ENCODE measurements at places on chromosomes 5 and 9. TPM values are rescaled to one million over a fixed set of nuclear protein-coding genes. Genes with fewer than 3 reads are reported as not detected.

The C5 gene
- total RNA-seq = 7.3 TPM

The SKP1 gene
- 182 TPM for total RNA-seq

The TAF11L10 gene
- not detected for total RNA-seq

The C9orf50 gene
- total RNA-seq = 0.17 TPM

The CDX1 gene
- total RNA-seq = 0.33 TPM

The OMD gene
- total RNA-seq = 0.17 TPM

The C1QTNF3 gene
- 1.2 TPM for total RNA-seq

The FGD3 gene
- total RNA-seq = not detected

The NRARP gene
- not detected for total RNA-seq

The IL7R gene
- total RNA-seq = 67.9 TPM

The GABRA6 gene
- total RNA-seq = not detected

- DNase-seq = peak; percentile 85
Measured at GRCh38 chr5:80246995-80247729, 8.7 kb downstream of the SERINC5 start.

DNA sequence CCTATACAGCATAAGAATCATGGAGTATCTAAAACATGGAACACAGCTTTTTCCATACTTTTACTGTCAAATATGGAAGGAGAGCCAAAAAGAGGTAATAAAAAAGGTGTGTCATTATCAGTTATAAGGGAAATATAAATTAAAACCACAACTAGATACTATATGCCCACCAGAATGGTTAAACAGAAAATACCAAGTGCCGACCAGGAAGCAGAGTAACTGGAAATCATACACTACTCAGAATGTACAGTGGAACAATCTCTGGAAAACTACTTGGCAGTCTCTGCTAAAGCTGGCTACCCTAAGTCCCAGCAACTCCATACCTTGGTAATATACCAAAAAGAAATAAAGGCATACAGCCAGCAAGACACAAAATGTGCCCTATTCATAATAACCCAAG, 2.4 kb downstream of the PAIP1 start:
- DNase-seq = no peak

GRCh38 chr5:95817430-95817829, 5.1 kb downstream of the GLRX start:
- no peak for DNase-seq

DNA sequence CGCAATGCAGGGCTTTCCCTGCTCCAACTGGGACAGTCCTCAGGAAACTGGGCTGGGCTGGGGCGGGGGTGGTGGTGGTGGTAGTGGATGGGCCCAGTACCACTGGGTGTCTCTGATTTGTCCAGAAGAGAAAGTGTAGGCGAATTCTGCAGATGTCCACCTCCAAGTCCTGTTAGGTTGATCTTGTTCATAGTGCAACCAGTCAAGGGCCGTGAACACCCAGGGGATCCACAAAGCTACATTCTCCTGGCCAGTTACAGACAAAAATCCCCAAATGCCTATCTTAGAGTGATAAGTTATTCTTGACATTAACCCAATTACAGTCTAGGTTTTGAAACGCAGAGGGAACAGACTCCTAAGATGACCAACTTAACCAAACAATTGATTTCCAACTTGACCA, 97.5 kb upstream of the SHB start:
- DNase-seq = no peak

- no peak for DNase-seq
Measured at GRCh38 chr9:96663506-96664120, 8.5 kb upstream of the PRXL2C start.

DNA sequence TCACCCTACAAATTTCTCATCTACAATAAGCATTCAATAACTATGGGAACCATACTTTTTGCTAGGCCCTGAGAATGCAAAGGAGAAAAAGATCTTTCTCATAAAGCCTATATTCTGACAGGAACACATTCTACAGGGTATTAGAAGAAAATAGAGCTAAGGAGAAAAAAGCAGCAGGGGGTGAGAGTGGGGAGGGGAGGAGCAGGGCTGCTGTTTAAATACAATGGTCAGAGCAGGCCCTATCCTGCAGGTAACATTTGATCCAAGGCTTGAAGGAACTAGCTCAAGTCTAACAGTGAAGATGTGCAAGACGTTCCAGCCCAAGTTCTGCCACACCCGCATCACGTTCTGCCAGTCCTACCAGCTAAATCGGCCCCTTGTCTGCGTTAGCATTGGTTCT, 89.7 kb downstream of the ELAVL2 start:
- DNase-seq = no peak

DNA sequence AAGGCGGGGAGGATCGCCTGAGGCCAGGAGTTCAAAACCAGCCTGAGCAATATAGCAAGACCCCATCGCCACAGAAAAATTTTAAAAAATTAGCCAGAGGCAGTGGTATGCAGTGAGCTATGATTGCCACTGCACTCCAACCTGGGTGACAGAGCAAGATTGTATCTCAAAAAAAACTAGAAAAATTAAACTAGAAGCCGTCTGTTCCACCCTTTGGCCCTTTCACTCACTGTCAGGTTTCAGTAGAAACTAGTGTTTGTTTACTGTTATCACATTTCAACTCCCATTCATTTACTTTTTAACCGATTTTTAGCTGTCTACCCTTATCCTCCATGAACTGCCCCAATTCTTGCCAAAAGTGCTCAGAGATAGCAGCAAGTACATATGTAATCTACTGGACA, 8.3 kb downstream of the UGCG start:
- DNase-seq = no peak

DNA sequence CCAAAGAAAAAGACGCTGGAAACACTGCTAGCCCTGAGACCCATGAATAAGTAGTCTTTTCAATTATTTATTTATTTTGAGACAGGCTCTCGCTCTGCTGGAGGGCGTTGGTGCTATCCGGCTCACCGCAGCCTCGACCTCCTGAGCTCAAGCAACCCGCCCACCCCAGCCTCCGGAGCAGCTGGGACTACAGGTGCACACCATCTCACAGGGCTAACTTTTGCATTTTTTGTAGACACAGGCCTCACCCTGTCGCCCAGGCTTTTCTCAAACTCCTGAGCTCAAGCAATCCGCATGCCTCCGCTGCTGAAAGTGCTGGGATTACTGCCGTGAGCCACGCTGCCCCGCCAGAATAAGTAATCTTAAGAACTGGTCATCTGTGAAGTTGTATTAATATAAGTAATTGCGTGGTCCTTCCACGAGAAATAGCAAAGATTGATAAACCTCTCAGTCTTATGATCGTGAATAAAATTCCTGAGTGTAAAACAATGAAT, 1.6 kb downstream of the ANXA2R start:
- DNase-seq = peak; percentile 91

DNA sequence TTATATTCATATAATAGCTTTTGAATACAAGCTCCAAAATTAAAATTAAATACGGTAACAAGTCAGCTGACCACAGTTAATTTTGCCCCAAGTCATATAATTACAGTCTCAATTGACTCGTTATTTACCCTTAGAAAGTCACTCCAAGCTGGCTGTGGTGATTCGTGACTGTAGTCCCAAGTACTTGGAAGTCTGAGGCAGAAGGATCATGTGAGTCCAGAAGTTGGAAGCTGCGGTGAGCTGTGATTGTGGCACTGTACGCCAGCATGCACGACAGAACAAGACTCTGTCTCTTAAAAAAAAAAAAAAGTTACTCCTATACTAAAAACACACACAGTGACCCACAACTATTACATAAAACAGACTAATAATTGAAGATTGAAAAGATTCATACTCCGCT, 31.6 kb upstream of the DTWD2 start:
- no peak for DNase-seq

GRCh38 chr9:133889584-133890301, 102.4 kb downstream of the VAV2 start:
- no peak for DNase-seq

DNA sequence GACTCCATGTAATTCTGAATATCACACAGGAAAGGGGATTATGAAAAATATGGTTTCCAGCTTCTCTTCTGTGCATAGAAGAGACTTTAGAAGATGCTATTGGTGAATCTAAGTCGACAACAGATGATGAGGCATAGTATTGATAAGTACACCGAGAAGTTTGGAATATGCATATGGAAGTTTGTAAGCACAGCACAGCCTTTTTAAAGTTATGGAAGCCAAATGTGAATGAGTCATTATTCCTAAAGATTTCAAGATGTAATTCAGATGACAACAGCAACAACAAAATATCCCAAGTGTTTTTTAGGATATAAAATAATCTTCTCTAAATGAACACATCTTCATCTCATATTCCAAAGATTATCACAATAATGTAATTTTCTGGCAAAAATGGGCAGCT, 1723.3 kb downstream of the EFNA5 start:
- DNase-seq = no peak

GRCh38 chr5:60056191-60056590, 162.7 kb upstream of the PDE4D start:
- DNase-seq = no peak

- no peak for DNase-seq
Measured at GRCh38 chr9:16052757-16053530, 500.1 kb downstream of the CCDC171 start.

DNA sequence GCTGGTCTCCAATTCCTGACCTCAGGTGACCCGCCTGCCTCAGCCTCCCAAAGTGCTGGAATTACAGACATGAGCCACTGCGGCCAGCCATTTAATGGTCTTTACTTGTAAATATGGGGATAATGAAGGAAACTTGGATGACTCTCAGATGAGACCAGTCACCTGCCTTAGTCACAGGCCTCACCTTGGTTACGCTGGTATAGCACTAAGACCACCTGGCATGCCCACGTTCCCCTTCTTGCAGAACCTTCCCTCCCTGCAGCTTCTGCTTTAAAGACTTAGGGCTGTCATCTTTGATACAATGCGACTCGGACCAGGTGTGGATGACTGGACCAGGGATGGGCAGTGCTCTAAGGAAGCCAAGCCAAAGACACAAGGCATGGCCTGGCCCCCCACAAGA, 629.9 kb downstream of the CCDC171 start:
- no peak for DNase-seq

- peak; percentile 9 for DNase-seq
Measured at GRCh38 chr9:128190516-128191405, 611 bp downstream of the CIZ1 start.

DNA sequence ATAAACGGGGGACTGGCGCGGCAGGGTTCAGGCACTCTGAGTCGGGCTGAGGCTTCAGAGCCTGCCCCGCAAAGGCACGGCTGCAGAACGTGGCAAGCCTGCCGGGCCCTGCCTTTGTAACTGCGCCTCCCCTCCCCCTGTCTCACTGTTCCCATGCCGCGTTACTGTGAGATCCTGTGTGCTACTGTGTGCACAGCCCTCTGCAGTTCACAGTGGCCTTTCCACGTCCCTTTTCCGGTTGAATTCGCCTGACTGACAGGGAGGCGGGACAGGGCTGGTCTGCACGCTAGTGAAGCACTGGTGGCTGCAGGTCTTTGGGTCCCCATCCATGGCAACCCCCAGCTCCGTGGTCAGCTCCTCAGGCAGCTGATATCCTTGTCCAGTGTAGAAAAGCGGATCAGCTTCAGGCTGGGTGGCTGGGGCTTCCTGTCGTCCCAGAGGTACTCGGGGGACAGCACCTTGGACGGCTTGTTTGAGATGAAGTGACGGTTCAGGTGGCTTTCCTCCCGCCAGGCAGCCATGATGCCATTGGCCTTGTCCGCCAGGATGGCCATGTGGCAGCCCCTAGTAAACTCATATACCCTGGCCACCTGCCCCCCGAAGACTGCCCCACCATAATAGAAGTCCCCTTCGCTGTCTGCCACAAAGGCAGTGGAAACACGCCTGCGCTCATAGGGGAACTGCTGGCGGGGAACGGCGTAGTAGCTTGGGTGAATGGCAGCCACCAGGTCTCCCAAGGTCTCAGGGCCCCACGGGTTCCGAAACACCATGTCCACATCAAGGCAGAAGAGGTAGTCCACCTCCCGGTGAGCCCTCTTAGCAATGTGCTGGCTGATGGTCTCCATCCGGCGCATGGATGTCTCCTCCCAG, 10.3 kb downstream of the GBGT1 start:
- no peak for DNase-seq

GRCh38 chr5:179733772-179734126, 1.1 kb downstream of the MAML1 start:
- no peak for DNase-seq

GRCh38 chr9:27569406-27569805, 3.9 kb downstream of the C9orf72 start:
- DNase-seq = no peak

DNA sequence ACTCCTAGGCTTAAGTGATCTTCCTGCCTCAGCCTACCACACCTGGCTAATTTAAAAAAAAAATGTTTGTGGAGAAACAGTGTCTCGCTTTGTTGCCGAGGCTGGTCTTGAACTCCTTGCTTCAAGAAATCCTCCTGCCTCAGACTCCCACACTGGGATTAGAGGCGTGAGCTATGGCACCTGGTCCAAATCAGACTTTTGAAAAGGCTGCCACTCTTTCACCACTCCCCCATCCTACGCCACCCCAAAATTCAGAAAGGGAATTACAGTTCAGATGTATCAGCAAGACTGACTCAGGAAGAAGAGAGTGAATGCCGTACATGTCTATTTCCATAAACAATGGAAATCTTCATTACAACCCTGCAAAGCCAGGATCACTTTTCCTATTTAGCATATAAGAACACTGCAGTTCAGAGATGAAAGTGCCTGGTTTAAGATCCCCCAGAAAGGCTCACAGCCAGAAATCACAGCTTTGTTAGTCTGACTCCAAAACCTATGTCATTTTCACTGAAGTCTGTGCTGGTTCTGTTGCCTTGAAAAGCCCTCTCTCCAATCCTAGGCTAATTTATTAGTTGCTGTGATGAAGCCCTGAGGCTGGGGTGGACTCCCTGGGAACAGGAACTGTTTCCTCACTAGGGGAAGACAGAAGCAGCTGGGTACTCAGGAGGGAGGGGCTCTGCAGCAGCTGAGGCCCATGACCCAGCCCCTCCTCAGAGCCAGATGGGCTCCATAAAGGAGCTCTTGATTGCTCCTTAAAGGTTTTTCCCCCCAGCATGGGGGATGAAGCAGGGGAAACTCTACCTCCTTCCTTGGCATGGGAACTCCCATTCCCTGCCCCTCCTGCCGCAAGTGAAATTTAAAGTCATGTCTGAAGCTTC, 3.1 kb downstream of the FBLL1 start:
- DNase-seq = no peak

DNA sequence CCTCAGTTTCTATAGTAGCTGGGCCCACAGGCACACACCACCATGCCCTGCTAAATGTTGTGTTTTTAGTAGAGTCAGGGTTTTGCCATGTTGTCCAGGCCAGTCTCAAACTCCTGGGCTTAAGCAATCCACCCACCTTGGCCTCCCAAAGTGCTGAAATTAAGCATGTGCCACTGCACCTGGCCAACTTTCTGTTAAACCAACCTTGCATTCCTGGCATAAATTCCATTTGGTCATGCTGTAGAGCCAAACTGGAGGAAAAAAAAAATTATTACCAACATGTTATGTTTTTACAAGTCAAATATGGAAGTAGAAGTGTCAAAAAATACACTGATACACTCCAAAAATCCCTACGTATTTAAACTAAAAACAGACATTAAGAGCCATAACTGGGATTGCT, 54.1 kb downstream of the ERMP1 start:
- DNase-seq = no peak

All from fibroblast of lung (primary cell).